ENCODE measurements at places on chromosomes 2 and 18. TPM values are rescaled to one million over a fixed set of nuclear protein-coding genes. Genes with fewer than 3 reads are reported as not detected.

SGPP2 gene
- not detected for total RNA-seq

SERPINB4 gene
- 0.14 TPM for total RNA-seq

FNDC4 gene
- 14.0 TPM for total RNA-seq

SNORC gene
- 2.2 TPM for total RNA-seq

PROKR1 gene
- not detected for total RNA-seq

CHRND gene
- total RNA-seq: not detected

CRYGC gene
- not detected for total RNA-seq

ANKRD30B gene
- total RNA-seq: 0.88 TPM

UGT1A5 gene
- total RNA-seq: not detected

RTP5 gene
- total RNA-seq: not detected

MDH1B gene
- total RNA-seq: 0.43 TPM

FSHR gene
- not detected for total RNA-seq

NETO1 gene
- 0.72 TPM for total RNA-seq

B4GALT6 gene
- total RNA-seq: 6.1 TPM

LIMS3 gene
- total RNA-seq: 3.1 TPM

ABCG8 gene
- total RNA-seq: not detected

POTEC gene
- total RNA-seq: not detected

DSG1 gene
- total RNA-seq: not detected

LINC00305 gene
- not detected for total RNA-seq

TNFAIP6 gene
- total RNA-seq: 44.2 TPM

HOXD9 gene
- total RNA-seq: 1.7 TPM

TIGD1 gene
- total RNA-seq: 5.4 TPM

UGT1A4 gene
- total RNA-seq: not detected

OST4 gene
- total RNA-seq: 174 TPM

CNDP1 gene
- total RNA-seq: 0.22 TPM

TMEM37 gene
- total RNA-seq: 0.29 TPM

TMEM247 gene
- total RNA-seq: 0.43 TPM

EMILIN1 gene
- 203 TPM for total RNA-seq

NMUR1 gene
- not detected for total RNA-seq

ALPI gene
- not detected for total RNA-seq

TUBB8B gene
- total RNA-seq: not detected

ASXL3 gene
- total RNA-seq: 0.14 TPM

CIDEA gene
- total RNA-seq: 0.14 TPM

GKN2 gene
- 0.22 TPM for total RNA-seq

MRPL19 gene
- total RNA-seq: 41.4 TPM

SLC38A11 gene
- 0.57 TPM for total RNA-seq

GLI2 gene
- 14.0 TPM for total RNA-seq

TMEM237 gene
- total RNA-seq: 66.0 TPM

GPBAR1 gene
- total RNA-seq: 0.22 TPM

PRKAG3 gene
- not detected for total RNA-seq

DNER gene
- 13.7 TPM for total RNA-seq

MCFD2 gene
- total RNA-seq: 376 TPM

AKAIN1 gene
- total RNA-seq: not detected

GALM gene
- total RNA-seq: 18.8 TPM

All from placental pericyte (primary cell).